ENCODE measurements at places on chromosomes 11 and 22.
A peak's percentile ranks its signal among the peaks of the same experiment; 100 is the strongest.

- no peak for DNase-seq
These were observed 89.5 kb upstream of the DDI1 start for GRCh38 chr11:103946793-103947545.

- no peak for DNase-seq
These were observed 790.5 kb upstream of the LRRC4C start for GRCh38 chr11:42249956-42250355.

GRCh38 chr11:27705873-27706820 lies 5.9 kb upstream of the BDNF start:
- DNase-seq = no peak

DNA sequence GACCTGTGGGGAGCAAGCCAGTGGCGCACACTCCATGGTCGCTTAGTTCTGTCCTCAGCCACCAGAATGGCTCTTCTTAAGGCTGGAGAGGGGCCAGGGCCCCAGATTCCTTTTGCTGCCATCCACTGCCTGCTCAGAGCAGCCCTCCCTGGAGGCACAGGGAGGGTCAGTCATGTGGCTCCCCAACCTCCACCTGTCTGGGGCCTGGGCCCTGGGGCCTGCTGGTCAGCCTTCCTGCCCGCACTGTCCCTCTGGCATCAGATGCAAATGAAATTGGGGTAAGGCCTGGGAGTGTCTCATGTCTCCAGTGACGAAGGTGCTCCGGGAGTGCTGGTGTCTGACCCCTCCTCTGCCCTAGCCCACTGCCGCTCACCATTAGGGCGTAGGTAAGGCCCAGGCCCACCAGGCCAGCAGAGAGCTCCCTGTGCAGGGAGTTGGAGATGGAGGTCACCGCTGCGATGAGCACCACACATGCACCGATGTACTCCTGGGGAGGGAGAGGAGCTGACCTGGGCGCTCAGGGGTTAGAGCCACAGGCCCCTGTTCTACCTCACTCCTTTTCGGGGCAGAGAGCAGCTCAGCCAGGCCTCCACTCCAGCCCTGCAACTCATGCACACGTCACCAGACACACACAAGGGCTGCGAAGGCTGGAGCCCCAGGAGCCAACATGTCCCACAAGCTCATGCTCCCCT lies 9.0 kb upstream of the KCNJ11 start:
- DNase-seq = no peak

DNA sequence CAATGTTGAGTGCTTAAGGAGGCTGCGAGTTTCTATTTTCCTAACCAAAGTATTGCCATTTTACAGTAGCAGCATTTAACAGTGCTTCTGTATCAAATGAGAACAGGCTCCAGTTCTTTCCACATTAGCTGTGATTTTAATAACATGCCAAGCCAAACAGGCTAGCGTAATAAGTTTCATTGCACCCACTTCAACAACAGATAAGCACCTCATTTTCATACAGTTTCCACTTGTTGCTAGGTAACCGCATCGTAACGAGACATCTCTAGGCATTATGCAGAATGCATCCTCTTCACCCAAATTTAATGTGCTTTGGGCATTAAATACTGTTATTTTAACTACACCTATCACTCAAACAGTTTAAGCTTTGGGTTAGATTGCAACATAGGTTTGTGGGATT lies 79.0 kb downstream of the CADM1 start:
- no peak for DNase-seq

- DNase-seq = no peak
These were observed 572.2 kb downstream of the TBC1D22A start for GRCh38 chr22:47334601-47335000.

GRCh38 chr11:133227632-133228111 lies 304.6 kb downstream of the OPCML start:
- DNase-seq = no peak

- no peak for DNase-seq
These were observed at the start of gene INPP5J for GRCh38 chr22:31122532-31123291. TSS of gene INPP5J (plus strand) at chr22:31122966. CDS start at chr22:31123015, 49 bp downstream.

- DNase-seq = peak; percentile 90
These were observed at the start of gene ZNRF3 for GRCh38 chr22:28882878-28883656. TSS of gene ZNRF3 (plus strand) at chr22:28883572. CDS start at chr22:28883767, 195 bp downstream.

DNA sequence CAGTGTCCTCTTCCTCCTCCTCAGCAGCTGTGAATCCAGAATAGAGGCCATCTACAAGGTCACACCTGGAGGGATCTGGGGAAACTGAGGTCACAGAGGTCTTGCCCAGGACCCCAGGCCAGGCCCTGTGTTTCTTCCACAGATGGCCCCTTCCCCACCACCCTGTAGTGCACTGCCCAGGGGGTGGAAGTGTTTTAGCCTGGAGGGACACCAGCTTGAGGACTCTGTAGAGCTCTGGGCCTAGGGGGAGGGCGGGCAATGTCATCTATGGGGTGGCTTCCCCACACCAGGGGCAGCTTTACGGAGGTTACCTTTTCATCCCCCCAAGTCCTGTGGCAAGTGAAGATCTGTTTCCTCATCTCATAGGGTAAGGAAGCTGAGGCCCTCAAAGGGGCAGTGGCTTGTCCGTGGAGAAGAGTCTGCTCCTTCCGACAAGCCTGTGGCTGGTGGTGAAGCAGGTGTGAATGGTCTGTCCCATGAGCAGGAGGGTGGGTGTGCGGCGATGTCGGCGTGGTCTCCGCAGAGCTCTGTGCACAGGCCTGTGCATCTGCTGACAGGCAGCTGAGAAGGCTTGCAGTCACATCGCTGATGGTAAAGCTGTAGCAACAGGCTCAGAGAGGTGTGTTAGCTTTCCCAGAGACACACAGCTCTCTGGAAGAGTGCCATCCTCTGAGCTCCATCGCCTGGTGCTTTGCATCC lies 74.1 kb upstream of the WNT7B start:
- DNase-seq = no peak

DNA sequence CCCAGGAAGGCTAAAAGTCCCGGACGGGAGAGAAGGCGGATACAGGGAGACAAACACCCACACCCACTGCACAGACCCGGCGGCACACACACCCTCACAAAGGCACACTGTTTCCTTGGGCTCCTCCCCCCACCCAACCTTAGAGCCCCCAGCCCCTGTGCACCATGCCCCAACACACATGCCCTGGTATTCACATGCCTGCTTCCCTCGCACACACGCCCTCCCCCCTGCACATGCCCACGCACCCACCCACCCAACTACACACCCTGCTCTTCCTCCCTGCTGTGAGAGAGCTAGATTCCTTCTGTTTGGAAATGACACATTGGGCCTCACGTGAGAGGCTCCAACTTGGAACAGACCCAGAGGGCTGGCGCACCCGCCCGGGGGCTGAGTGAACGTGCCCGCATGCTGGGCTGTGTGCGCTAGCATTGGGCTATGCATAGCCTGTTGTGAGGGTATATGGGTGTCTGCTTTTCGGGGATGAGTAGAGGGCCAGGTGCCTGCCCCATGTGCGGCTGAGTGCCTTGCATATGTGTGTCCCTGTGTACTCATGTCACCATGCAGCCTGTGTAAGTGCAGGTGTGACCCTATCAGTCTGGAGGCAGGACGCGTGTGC lies 518 bp upstream of the CHRM1 start:
- no peak for DNase-seq

GRCh38 chr11:129278586-129279319 lies 86.6 kb upstream of the ARHGAP32 start:
- no peak for DNase-seq

GRCh38 chr11:30729187-30729713 lies 143.1 kb upstream of the MPPED2 start:
- no peak for DNase-seq
